Adrenal gland (tissue), 19 donors: ENCODE measurements at places on chromosomes 2 and 18. TPM values are rescaled to one million over a fixed set of nuclear protein-coding genes. Genes with fewer than 3 reads are reported as not detected.

- DNase-seq, result no peak
Measured at GRCh38 chr2:68157002-68157401, 686 bp upstream of the PNO1 start.

- no peak for DNase-seq
Measured at GRCh38 chr18:44945888-44946401, 265.3 kb downstream of the SETBP1 start.

The NEU4 gene
- 0.37 TPM for total RNA-seq

GRCh38 chr18:13539843-13540476 is 186.4 kb downstream of the FAM210A start:
- DNase-seq, result no peak

- no peak for DNase-seq
Measured at GRCh38 chr2:156306821-156307220, 25.7 kb downstream of the NR4A2 start.

- no peak for DNase-seq
Measured at GRCh38 chr18:2431806-2432205, 139.5 kb downstream of the METTL4 start.

The PLA2R1 gene
- total RNA-seq, result 5.5 TPM

DNA sequence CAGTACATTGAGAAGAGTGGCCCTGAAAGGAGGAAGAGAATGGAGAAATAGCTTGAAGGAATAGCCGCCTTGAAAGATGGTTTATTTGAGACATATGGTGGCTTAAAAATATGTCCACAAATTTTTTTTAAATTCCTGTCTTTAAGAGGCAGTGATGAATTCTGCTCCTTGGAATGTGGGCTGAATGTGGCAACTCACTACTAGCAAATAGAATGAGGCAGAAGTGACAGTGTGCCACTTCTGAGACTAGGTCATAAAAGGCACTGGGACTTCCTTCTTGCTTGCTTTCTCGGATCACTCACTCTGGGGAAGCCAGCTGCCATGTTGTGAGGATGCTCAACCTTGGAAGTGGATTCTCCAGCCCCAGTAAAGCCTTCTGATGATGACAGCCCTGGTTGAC is 67.0 kb downstream of the FAM161A start:
- DNase-seq, result no peak

DNA sequence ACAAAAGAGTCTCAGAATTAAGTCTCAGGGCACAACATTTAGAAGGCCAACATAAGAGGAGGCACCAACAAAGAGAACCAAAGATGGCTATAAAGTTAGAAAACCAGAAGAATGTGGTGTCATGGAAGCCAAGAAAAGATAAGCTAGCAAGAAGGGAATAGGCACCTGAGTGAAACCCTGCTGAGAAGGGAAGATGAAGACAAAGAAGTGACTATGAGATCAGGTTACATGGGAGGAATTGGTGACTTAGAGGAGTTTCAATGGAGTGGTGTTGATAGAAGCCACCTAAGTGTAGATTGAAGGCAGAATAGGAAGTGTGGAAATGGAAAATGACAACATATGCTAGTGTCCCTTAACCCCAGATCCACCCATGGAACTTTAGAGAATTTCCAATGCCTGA is 327.6 kb upstream of the KCNJ3 start:
- no peak for DNase-seq

The TEX44 gene
- total RNA-seq, result not detected

- DNase-seq, result no peak
Measured at GRCh38 chr18:70116949-70117348, 88.5 kb downstream of the RTTN start.

DNA sequence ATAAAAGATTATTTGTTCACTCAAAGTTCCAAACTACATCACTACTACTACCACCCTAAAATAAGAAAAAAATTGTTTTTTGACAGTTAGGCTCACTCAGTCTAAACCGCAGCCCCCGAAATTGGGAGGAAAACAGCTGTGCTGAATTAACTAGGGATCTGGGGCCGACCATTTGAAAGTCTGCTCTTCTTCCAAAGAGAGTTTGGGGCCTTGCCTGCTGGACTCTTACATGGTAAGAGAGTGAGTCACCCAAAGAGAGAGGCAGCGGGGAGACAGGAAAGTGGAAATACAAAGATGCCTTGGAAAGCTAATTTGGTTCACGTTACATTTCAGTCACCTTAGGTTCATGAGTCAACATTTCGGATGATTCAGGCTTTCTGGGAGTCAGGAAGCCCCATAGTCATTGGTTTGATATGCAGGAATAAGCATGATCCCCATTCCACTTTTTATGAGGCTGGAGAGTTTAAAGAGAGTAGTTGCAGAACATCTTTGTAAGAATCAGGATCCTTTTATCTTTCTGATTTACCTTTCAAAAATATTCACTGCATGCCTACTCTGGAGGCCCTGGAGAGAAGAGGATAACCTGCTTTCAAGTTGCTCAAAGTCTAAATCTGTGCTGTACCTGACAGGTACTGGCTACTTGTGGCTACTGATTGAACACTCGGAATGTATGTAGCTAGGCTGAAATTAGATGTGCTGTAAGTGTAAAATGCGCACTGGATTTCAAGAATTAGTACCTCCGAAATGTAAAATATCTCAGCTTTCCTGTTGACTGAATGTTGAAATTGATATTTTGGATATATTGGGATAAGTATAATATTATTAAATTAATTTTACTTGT is 995 bp upstream of the RTN4 start:
- DNase-seq, result peak; percentile 89

DNA sequence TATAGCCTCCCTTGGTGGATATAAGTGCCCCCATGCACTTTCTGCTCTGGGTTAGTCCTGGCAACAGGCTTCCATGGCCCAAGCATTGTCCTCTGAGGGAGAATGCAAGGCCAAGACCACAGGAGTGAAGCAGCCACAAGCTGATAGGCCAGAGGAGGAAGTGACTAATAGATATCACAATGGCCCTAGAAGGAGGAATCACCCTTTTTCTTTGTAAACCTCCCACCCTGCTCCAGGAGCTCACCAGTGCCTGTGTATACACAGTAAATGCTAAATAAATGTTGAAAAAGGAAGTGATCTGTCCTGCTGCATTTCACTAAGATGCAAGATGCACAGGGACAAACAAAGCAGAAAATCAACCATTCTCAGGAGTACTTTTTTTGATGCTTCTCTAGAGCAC is 49.7 kb upstream of the ABCA12 start:
- DNase-seq, result no peak

DNA sequence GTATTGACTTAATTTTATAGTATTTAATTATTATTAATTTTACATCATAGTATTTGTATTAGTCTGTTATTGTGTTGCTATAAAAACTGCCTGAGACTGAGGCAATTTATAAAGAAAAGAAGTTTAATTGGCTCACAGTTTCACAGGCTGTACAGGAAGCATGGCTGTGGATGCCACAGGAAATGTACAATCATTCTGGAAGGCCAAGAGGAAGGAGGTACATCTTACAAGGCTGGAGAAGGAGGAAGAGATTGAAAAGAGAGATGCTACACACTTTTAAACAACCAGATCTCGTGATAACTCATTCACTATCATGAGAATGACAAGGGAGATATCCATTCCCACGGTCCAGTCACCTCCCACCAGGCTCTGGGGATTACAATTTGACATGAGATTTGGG is 2019.4 kb upstream of the PIK3C3 start:
- DNase-seq, result no peak

DNA sequence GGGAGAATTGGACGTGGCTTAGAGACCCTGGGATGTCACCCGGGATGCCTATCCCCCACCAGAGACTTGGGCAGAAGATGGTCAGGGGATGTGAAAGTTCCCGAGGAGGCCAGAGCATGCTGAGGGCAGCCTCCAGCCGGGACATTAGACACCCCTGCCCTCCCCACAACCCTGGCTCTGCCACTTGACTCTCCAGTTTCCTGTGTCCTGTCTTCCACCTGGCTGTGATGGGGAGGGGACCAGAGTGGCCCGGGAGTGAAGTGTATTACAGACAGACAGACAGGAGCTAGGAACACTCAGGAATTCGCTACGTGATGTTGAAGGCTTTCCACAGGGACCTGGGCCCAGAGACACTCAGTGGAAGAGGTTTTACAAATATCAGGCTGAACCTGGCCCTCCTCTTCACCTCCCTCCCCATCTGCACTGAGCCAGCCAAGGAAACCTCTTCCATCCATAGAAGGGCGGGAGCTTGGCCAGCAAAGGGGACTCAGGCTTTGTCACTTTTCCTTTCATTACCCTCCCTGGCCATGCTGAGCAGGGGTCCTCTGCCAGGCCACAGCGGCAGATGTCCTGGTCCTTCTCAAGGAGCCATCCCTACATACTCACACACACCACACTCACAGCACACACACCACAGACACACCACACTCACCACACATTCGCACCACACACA is 60.7 kb downstream of the SDC1 start:
- DNase-seq, result peak; percentile 5

The HJURP gene
- total RNA-seq, result 1.8 TPM

- no peak for DNase-seq
Measured at GRCh38 chr2:176285321-176285720, 16.1 kb downstream of the MTX2 start.

DNA sequence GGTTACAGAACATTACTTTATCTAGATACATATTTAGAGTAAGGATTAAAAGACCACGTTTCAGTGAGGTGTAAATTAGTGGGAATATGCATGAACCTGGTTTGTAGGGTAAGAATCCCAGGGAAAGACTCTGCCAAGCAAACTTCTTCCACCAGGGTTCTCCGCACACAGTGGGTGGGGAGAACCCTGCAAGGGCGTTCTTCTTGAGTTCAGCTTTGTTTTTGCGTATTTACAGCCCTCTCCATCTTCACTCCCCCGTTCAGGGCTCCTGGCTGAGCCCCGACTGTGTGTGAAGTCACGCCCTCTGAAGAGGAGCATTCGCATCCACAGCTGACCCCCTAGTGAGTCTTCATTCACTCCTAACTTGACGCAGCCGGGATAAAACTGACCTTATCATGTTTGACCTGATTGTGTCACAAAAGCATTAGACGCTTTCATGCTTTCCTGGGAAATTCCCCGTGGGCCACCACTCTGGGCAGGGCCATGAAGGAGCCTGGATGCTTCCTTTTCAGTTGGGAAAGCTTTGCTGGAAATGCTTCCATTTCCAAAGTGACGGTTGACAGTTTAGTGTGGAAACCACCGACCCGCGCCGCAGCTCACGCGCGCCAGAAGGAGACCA is 1.0 kb downstream of the ALKAL2 start:
- DNase-seq, result peak; percentile 69

DNA sequence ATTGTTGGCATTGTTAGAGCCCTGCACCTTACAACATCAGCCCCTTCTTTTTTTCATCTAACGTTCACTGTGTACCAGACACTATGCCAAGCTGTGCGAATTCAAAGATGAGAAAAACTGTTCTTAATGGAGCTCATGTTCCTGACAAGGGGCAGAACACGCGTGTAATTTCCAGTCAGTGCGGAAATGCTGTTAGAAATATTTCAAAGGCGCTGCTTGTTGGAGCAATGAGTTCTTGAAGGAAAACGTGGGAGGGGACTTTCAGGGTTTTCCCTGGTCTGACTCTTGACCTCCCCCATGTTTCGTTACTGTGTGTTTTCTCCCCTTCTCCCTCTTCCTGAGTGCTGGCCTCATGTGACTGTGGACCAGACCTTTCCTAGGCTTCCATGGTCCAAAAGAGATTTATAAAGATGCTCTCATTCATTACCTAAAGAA is 1.5 kb downstream of the MTHFD2 start:
- peak; percentile 39 for DNase-seq

GRCh38 chr2:141820893-141821292 is 309.9 kb downstream of the LRP1B start:
- no peak for DNase-seq

GRCh38 chr18:28766027-28766426 is 589.1 kb upstream of the CDH2 start:
- DNase-seq, result no peak

DNA sequence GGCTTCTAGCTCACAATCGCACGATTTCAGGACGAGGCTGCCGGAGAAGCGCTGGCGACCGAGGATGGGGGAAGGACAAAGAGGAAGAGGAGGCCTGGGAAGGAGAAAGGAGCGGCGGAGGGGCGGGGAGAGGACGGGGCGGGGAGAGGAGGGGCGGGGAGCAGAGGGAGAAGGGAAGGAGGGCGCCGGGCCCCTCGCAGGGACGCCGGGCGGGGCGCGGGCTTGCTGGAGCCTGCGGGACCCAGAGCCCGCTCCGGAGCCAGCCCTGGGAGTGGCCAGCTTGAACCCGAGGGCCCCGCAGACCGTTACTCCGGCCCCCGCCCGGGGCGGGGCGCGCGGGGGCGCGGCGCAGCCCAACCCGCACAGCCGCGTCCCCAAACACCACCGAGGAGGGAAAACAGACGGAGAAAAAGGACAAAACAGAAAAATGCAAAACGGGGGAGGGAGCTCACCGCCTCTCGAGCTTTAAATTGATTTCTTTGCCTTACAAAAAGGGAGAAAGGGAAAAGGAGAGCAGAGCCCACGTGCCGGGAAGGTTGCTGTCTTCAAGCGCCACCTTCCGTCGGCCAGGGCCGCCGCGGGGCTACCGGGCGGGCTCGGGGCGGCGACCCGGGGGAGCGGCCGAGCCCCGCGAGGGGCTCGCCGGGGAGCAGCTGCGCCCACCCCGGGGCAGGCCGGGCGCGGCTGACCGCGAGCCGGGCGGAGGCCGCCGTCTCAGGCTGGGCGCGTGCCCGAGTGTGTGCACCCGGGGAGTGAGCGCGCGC is 781 bp upstream of the SOX11 start:
- no peak for DNase-seq

The ARMC9 gene
- total RNA-seq, result 109 TPM

GRCh38 chr18:2714140-2714539 is 58.6 kb downstream of the SMCHD1 start:
- DNase-seq, result no peak

- DNase-seq, result no peak
Measured at GRCh38 chr2:67243919-67244318, 153.2 kb upstream of the ETAA1 start.

- no peak for DNase-seq
Measured at GRCh38 chr2:222442665-222443064, 18.3 kb downstream of the SGPP2 start.

DNA sequence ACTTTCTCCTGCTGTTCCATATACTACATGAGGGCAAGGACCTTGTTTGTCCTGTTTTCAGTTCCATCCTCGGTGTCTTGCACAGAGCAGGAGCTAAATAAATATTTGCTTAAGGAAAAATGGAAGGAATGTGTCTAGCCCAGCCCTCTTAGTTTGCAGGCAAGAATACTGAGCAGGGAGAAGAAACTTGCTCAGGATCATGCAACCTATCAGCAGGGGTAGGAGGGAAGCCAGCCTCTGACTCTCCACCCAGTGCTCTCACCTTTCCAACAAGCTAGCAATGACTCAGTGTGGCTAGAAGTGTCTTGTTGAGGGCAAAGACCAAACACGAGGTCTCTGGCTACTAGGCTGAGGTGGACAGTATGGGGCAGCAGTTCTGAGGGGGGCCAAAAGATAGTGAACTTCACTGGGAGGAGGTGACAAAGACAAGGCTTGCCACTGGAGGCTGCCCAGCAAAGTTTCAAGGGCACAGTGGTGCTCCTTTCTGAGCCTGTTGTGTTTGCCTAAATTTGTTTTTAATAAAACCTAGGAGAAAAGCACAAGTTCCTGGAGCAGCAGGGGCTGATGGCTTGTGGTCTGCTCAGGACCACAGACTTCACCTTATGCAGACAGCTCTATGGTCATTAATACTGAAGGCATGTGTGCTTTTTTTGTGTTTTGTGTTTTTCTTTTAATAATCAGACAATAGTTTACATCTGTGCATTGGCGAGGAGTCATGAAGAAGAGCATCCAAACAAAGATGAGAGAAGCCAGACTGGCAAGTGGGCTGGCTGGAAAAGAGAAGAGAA is 49.1 kb upstream of the CTAGE1 start:
- DNase-seq, result no peak
